ENCODE measurements at places on chromosomes 5 and 9.

GRCh38 chr5:1642621-1643061 lies 118.9 kb upstream of the LPCAT1 start:
- DNase-seq = no peak

DNA sequence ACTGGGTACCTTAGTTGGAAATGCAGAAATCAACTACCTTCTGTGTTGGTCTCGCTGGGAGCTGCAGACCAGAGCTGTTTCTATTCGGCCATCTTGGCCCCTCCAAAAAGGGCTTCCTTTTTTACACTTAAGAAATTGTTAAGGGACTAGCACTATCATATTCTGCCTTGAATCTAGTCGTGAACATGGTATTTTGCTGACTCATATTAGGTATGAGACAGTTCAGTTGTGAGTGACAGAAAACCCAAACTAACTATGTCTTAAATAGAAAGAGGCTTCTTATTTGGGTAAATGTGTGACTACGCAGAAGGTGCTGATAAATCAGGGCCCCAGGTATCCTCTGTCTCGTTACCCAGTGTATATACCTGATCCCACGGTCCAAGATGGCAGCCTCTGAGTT lies 298.2 kb downstream of the EDIL3 start:
- no peak for DNase-seq

GRCh38 chr5:35365758-35366157 lies 135.5 kb upstream of the PRLR start:
- DNase-seq = no peak

- DNase-seq = no peak
Observed at GRCh38 chr5:74647096-74647495, 6.6 kb upstream of the ENC1 start.

- no peak for DNase-seq
Observed at GRCh38 chr5:110751902-110752762, 13.3 kb downstream of the SLC25A46 start.

DNA sequence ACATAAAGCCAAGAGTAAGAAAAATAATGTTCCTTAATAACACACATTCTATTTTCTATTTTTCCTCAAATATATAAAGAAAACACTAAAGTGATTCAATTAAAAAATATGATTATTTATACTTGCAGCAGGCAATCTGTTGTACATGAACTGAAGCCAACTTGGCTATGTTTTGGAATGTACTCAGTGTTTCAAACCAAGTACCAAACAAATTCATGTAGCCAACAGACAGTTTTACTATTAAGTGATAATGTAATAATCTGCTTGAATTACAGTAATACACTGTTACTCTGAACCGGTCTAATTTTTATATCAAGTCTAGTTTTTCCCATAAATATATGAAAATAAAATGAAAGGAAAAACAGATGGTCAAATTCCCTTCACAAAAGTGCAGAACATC lies 58.0 kb downstream of the CEP120 start:
- no peak for DNase-seq

DNA sequence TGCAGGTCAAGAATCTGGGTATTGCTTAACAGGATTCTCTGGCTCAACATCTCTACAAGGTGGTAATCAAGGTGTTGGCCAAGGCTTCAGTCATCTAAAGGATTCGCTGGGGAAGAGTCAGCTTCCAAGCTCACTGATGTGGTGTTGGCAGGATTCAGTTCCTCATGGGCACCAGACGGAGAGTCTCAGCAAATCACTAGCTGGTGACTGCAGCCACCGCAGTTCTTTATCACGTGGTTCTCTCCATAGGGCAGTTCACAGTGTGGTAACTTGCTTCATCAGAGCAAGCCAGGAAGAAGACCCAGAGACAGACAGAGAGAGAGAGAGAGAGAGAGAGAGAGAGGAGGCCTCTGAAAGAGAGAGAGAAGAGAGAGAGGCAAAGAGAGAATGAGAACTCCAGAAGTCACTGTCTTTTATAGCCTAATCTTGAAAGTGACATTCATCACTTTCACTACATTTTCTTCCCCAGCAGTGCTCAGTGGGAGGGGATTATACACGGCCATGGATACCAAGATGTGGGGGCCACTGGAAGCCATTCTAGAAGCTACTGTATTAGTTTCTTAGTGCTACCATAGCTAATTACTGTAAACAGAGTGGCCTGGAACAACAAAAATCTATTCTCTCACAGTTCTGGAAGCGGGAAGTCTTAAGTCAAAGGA lies 109.2 kb upstream of the SMIM23 start:
- no peak for DNase-seq

DNA sequence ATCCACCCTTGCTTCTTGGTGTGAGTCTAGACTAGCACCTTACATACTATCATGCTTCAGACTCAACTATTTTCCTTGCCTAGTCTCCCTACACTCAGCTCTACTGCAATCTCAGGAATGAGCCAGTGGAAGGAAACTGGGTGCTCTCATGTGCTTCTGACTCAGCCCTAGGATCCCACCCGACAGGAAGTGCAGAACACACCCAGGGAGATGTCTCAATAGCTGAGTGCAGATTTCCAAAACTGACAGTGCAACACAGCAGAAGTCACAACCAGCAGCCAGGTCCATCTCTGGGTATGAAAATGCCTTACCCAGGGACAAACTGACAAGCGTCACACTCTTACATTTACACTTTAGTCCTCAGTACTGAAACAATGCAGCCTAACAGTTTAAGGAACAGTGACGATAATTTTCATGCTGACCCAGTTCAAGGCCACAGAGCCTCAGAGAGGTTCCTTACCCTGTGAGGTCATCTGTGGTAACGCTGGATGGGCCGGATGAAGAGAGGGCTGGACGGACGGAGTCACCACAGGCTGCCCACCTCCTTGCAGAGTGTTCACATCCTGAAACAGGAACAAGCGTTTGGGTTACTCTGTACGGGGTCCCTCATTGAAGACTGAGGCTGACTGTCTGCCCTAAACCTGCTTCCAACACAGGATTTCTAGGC lies 33.0 kb downstream of the FKBP15 start:
- DNase-seq = no peak

- DNase-seq = no peak
Observed at GRCh38 chr5:150092159-150092787, 5.9 kb upstream of the CSF1R start.
